ENCODE measurements at places on chromosomes 5 and 9.

DNA sequence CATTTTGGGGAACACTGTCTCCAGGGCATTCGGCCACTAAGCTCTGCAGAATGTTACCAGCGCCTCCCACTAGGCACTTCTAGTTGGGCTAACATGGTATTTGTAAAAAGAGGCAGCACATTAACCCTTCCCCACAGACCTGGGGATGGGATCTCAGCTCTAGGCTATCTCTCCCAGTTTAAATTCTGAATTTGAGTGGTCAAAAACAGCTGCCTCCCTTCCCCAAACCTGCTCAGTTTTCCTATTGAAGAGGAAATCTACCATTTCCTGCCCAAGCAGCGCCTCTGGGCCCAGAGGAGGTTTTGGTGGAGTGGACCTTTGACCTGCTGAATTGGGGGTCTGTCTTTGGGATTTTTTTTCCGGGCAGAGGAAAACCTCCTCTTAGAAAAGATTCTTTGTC lies 53.2 kb downstream of the ENC1 start:
- DNase-seq = no peak

GRCh38 chr9:98215821-98216220 lies 23.4 kb upstream of the CORO2A start:
- no peak for DNase-seq

DNA sequence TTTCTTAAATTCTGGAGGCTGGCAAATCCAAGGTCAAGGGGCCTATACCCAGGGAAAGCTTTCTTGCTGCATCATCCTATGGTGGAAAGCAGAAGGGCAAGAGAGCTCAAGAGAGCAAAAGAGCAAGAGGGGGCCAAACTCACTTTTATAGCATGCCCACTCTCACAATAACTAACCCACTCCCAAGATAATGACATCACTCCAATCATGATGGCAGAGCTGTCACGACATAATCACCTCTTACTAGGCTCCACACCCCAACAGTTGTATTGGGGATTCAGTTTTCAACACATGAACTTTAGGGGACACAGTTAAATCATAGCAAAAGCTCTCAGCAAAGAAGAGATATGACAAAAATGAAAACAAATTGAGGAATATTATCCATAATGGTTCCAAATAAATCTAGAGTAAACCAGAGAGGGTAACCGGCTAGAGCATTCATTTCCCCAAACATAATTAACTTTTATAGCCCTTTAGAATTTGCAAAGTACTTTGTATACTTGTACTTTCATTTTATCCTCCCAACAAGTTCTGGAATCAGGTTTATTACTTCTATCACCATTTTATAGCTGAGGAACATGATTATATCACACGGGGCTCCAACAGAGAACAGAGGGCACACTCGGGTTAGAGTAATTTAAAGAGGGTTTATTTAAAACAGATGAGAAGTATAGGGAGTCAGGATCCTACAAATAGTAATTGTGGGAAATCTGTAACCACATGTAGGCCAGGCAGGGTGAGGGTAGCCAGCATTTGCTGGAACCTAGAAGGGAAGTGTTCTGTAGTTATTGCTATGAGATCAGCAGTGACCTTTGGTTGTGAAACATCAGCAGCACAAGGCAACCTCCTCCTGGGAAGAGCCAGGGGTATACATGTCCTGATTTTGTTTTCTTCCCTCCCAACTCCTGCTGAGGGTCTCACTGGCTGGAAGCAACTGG lies 7.2 kb upstream of the TARS1 start:
- no peak for DNase-seq

GRCh38 chr9:113712053-113712452 lies 164.1 kb upstream of the ZNF618 start:
- DNase-seq = no peak

GRCh38 chr5:154345255-154345952 lies 100.4 kb upstream of the SAP30L start:
- DNase-seq = no peak

DNA sequence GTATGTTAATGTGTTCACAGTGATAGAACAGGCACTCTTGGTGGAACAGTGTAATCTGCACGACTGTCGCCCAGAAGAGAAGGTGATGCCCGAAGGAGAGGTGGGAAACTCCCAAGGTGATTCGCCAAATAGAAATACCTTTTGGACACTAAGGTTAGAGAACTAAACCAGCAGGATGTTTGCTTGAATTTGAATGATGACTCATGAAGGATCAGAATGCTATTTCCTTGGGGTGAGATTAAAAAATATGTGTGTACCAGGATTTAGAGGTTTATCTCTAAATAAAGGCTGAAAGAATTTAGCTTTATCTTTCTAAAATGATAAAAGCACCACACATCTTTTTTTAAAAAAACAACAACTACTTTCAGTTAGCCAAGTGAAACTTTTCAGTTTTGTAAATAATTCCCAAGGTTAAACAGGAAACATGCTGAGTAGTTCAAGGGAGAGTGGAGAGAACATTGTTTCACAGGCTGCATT lies 297.4 kb upstream of the TAS2R1 start:
- DNase-seq = no peak

GRCh38 chr5:140242890-140243585 lies 59.9 kb downstream of the PFDN1 start:
- DNase-seq = no peak

GRCh38 chr5:158099571-158100105 lies 240.7 kb upstream of the CLINT1 start:
- no peak for DNase-seq

GRCh38 chr5:143932584-143932983 lies 120.6 kb downstream of the HMHB1 start:
- no peak for DNase-seq

DNA sequence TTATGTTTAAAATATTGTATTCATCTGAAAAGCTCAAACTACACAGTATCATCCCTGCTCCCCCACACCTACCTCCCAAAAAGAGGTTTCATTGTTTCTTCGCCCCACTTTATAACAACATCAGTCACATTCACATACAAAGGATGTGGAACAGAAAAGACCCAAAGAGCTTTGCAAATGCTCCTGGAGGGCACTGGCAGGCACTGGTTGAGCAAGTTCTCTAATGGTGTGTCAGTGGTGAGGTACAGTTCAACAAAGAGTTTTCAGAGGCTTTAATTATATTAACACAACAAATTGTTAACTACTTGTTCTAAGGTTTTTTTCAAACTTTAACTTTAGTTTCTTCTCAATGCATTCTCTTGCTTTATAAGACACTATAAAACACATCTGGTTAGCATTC lies 54.1 kb upstream of the ECM2 start:
- no peak for DNase-seq

- DNase-seq = no peak
Observed at GRCh38 chr9:127938298-127938690, 640 bp upstream of the DPM2 start.

DNA sequence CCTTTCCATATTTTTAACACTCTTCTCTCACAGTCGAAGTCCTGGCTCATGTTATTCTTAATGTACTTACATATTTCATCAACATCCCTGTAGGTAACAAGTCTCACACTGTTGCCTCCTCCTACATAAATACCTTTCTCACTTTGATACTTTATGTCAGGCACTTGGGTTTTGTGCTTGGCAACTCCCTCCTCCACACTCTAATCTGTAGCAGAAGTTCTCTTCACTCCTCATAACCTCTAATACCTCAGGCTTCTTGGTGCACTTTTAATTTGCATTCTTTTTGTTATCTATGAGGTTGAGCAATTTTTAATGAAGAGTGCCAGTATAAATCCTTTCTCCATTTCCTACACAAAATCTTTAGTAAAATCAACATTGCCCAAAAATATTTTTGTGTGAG lies 24.1 kb upstream of the ARRDC3 start:
- no peak for DNase-seq

DNA sequence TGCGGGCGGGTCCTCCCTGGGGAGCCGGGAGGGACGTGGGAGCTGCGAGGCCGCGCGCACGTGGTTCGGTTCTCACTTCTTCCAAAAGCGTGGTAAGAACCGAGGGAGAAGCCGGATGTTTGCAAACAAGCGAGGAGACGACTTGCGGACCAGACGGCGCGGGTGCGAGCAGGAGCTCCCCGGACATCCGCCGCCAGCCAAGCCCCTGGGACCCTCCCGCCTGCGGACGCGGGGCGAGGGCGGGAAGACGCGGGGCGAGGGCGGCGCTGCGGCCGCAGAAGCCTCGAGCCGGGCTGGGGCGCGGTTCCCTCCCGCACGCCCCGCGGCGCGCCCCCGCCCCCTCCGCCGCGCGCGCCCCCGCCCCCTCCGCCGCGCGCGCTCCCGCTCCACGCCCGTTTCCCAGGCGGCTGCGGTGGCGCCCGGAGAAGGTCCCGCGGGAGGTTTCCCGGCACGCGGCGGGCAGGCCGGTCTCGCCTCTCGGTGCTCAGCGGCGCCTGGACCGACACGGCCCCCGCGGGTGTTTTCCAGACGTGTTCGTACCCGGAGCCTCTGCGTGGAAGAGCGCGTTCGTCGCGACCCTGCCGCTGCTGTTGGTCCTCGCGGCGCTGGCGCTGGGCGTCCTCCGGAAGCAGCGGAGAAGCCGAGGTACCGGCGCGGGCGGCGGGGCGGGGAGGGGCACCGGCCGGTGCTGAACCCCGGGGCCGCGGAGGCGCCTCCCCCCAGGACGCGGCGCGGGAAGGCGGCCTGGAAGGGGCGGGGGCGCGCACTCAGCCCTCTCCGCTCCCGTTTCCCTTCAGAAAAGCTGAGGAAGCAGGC lies 12.8 kb downstream of the BTNL9 start:
- no peak for DNase-seq

- no peak for DNase-seq
Observed at GRCh38 chr5:28344836-28345433, 1306.5 kb upstream of the CDH9 start.

GRCh38 chr5:34913072-34913471 lies 2.2 kb downstream of the RAD1 start:
- no peak for DNase-seq

- DNase-seq = no peak
Observed at GRCh38 chr5:66239034-66239433, 94.9 kb downstream of the SREK1 start.

- DNase-seq = no peak
Observed at GRCh38 chr5:30108051-30108450, 1085.4 kb upstream of the CDH6 start.

- no peak for DNase-seq
Observed at GRCh38 chr5:91397791-91398190, 14.7 kb upstream of the ARRDC3 start.

DNA sequence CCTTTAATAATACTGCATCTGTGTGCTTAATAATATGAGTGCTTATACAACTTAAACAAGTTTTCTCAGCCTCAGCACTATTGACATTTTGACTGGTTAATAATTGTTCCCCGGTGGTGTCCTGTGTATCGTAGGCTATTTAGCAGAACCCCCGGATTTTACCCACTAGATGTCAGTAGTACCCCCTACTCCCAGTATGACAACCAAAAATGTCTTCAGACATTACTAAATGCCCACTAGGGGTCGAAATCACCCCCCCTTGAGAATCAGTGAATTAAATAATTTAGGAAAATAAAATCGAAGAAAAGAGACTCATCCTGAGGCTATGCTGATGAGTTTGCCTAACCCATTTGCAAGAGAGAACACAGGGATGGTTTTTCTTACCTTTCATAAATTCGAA lies 166.3 kb downstream of the ATP10B start:
- no peak for DNase-seq

DNA sequence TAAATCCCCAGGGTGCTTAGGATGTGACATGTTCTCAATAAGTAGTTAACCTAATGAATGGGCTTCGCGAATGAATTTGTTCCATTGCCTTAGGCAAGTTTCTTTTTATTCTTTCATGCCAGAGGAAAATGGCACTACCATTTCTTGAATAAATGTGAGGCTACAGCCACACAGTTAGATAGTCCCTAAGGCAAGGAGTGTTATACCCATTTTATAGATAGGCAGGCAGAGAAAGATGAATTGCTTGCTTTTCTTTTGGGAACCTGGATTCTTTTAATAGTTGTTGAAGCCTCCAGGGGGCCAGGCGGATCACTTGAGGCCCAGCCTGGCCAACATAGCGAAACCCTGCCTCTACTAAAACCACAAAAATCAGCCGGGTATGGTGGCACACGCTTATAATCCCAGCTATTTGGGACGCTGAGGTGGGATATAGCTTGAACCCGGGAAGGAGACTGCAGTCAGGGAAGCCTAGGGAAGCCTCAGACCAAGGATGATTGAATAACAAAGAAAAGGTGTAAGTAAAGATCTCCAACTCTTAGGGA lies 943 bp downstream of the NOP16 start:
- DNase-seq = no peak

GRCh38 chr5:54469622-54470021 lies 14.1 kb downstream of the HSPB3 start:
- DNase-seq = no peak

- no peak for DNase-seq
Observed at GRCh38 chr5:140642718-140643117, 3.5 kb downstream of the TMCO6 start.

GRCh38 chr5:34412736-34413135 lies 243.4 kb upstream of the RAI14 start:
- no peak for DNase-seq

- no peak for DNase-seq
Observed at GRCh38 chr5:119919279-119919678, 289.9 kb downstream of the FAM170A start.

- DNase-seq = no peak
Observed at GRCh38 chr9:94511955-94512265, 43.0 kb upstream of the PCAT7 start.

DNA sequence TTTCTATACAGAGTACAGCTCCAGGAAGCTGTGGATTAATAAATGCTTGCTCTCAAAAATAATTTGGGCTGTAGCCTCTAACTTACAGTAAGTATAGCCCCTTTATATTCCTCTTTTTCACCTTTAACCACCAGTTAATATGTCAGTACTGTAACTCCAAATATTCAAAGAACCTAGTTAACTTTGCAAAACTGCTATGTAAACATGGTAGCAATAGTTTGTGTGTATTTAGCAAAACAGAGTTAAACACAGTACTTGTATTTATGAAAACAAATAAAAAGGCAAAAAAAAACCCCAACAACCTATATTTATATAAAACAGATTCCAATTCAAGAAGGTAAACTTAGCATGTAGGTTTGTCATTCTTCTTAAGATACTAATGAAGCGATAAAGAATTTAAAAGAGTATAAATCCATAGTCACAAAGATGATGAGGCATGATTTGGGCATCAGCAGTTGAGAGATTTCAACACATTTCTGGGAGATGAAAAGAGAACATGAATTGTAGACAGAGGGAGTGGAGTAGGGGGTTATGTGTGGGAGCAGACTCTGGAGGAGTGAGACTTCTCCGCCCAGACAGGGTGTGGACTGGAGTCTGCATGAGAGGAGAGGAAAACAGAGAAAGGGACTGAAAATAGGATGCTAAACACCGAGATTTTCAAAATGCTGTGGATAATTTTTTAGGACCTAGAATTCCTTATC lies 47.0 kb upstream of the F2RL1 start:
- no peak for DNase-seq
